Dermis microvascular lymphatic vessel endothelial cell (primary cell): ENCODE measurements at places on chromosomes 12 and 14. TPM values are rescaled to one million over a fixed set of nuclear protein-coding genes. Genes with fewer than 3 reads are reported as not detected.

- DNase-seq: no peak
Observed at GRCh38 chr14:73208846-73209245, 28.5 kb upstream of the PAPLN start.

- no peak for DNase-seq
Observed at GRCh38 chr12:118151755-118152154, 15.8 kb downstream of the PEBP1 start.

Gene RPS26
- 90.9 and 107 TPM in 2 replicates for total RNA-seq

GRCh38 chr12:53205747-53206419, 1.2 kb downstream of the ITGB7 start:
- no peak for DNase-seq

DNA sequence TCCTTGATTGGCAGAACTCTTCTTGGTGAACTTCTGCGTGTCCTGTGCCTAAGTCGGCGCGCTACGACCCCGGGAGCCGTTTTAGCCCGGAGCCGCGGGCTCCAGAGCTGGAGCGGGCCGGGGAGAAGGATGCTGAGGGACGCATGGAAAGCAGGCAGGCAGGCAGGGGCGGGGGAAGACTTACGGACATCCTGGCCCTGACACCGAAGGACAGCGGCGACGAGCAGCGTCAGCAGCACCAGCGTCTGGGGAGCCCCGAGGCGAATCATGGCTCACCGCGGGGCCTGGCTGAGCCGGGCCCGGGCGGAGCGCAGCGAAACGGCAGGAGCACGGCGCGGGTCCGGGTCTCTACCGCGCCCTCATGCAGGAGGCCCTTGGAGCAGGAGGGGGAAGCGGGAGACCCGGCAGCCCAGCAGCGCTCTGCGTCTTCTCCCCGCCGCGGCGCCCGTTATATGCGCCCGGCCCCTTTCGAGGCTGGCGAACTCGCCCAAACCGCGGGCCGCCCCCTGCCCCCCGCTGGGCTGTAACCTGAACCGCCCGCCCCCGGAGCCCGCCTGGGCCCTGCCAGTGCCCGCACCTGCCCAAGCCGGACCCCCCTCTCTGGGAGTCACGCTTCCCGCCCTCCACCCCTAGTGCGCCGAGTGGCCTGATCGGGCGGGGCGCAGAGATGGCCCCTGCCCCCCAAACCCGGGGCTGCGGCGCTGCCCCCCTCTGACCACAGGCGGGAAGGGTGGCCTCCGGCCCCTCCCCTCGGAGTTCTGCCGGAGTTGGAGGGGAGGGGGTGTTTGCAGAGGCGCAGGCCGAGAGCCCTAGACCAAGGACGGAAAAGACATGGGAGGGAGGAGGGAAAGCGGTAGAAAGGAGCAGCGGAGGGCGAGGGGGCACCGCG, at the start of gene COL2A1:
Gene COL2A1 (minus strand): TSS at position 424 of the 889 bp plus-strand sequence. CDS start 155 bp downstream, at position 269.
- no peak for DNase-seq

Gene HNRNPA1
- 339 and 443 TPM in 2 replicates for total RNA-seq

DNA sequence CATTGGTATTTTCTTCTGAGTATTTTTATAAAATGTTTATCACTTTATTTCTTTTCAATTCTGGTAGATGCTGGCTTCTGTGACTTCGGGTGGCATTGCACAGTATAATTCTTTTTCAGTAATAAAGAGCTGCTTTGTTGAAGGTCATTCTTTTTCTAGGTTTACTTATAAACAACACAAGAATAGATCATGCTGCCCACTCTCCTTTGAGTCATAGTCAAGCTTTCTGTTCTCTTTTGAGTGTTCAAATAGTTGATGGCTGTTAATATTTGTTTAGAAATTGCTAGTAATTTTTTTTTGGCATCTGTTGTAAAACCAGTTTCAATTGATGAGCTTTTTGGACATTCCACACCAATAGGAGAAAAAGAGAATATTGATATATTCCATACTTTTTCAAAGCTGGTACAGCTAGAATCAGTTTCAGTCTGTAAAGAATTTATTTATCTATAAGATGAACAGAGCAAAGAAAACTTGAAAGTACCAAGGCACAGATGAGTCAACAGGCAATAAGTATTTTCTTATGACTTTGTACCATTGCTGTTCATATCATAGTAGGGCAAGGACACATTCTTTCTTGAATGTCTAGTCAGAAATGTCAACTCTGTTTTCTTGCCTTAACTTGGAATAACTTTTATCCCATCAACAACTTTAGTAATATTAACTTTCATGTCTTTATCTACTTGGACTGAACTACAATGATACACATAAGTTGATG, 513.0 kb upstream of the SEL1L start:
- no peak for DNase-seq

DNA sequence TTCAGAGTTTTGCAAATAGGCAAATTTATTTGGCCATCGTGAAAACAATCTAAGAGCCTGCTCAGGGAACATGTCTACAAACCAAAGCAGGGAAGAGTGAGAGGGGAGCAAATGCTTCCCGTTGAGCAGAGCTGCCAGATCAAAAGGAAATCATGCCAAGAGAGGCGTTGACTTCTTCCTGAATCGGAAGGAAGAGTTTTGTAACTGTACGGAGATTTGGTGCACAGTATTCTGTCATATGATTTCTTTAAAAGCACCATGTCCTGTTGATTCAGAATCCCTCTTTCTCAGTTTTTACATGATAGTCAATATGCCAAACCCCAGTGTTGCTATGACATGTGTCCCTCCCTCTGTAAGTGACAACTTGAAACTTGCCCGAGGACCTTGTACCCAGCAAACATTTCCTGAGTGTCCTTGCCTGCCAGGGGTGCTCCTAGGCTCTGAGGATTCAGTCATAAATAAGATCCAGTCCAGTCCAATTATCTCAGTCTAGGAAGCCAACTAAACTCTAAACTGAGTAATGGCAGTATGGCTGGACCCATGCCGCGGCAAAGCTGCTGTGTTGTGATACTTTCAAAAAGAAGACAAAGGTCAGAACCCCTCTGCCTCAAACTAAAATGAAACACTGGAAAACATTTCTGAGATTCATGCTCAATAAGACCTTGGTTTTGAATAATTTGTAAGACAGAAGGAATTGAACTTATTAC, 300.1 kb upstream of the FKBP4 start:
- DNase-seq: peak; percentile 26

- DNase-seq: no peak
Observed at GRCh38 chr12:113875691-113876090, 90.4 kb downstream of the RBM19 start.

DNA sequence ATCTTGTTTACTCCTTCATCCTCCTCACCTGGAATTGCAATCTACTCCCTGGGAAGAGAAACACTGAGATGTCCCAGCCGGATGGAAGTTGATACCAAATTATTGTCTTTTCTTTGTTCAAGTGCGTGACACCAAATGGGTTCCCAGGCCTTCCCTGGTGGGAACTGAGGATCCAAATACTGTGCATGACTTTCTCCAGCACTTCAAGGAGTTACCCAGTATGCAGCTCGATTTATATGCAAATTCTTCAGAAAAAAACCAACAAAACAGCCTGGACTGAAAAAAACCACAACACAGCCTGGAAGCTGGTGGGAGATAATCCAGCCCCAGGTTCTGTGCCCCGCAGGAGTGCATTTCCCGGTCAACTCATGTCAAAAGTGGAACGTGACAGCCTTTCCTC, 310.6 kb downstream of the GLT1D1 start:
- no peak for DNase-seq

Gene HOXC12
- total RNA-seq: not detected in 2 replicates

GRCh38 chr14:28468191-28469151, 298.1 kb upstream of the FOXG1 start:
- DNase-seq: no peak

Gene KCNH5
- not detected in 2 replicates for total RNA-seq

Gene KRT5
- under 0.01 and 0.13 TPM in 2 replicates for total RNA-seq

Gene CLEC1B
- total RNA-seq: not detected in 2 replicates

Gene TTC7B
- total RNA-seq: 13.9 and 25.5 TPM in 2 replicates

DNA sequence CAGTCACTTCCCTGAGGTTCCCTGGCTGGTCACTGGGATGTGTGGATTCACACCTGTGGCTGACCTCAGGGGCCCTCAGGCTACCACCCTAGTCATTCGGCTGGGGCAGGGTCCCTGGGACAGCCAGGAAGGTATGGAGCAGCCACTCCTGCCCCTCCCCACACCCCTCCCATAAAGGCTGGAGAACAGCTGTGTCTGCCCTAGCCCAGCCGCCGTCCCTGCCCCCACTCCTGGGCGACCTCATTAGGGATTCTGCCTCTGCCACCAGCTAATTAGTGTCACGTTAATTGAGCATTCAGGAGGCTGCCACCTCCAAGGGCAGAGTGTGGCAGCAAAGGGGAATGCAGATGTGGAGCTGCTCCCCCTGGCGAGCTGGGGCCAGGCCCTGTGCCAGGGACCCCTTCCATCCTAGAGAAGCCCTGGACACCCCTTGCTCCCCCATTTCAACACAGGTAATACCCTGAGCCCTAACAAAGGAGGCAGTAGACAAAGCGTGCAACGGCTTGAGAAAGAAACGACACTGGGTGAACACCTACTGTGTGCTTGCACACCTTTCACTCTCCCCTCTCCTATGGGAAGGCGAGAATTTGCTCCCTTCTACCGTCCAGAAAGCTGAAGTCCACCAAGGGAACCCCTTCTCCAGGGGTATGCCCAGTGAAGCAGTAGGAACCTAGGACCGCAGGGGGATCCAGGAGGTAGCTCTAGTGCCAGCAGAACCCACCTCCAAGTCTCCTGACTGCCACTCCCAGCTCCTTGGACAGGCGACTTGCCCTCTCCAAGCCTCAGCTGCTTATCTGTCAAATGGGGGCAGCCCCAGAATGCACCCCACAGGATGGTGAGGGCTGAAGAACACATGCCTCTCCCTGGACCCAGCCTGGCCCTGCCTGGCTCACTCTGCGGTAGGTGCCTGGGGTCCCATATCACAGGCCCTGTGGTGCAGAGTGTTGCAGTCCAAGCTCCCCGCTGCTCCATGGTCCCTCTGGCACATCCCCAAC, 45.1 kb downstream of the FAM222A start:
- DNase-seq: no peak

DNA sequence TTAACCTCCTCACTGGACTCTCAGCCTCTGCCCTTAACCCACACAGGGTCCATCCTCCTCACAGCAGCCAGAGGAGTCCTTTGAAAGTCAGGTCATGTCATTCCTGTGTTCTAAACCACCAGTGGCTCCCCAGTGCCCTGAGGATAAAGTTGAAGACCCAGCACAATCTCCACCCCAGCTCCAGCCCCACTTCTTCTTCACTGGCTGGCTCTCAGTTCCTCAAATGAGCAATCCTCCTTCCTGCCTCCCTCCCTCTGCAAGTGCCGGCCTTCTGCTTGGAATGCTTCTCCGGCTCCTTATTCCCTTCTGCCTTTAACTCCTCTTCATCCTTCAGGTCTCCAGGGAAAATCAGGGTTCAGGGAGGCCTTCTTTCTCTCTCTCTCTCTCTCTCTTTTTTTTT, 32.0 kb upstream of the SPPL3 start:
- no peak for DNase-seq

- no peak for DNase-seq
Observed at GRCh38 chr14:23729720-23730387, 93.7 kb downstream of the DHRS2 start.

- no peak for DNase-seq
Observed at GRCh38 chr12:89195470-89195869, 156.8 kb downstream of the DUSP6 start.

- DNase-seq: no peak
Observed at GRCh38 chr14:92323916-92324818, 1.2 kb downstream of the SLC24A4 start.

GRCh38 chr12:93943780-93944179, 204.6 kb upstream of the PLXNC1 start:
- DNase-seq: no peak

DNA sequence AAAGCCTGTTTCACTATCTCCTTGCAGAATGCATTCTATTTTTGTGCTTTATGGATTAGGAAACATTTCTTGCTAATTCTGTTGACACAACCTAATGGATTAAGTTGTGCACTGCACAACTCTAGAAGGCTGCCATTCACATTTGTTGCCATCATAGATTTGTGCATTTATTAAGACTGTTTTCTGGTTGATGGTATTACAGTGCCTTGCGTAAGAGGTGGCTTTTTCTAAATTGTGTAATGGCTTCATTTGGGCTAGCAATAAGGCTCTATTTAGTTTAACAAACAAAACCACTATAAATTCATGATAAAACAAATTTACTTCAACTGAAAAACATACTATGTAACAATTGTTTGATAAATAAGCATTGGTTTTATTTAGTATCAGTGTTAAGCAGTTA, 175.9 kb downstream of the TRHDE start:
- DNase-seq: no peak

DNA sequence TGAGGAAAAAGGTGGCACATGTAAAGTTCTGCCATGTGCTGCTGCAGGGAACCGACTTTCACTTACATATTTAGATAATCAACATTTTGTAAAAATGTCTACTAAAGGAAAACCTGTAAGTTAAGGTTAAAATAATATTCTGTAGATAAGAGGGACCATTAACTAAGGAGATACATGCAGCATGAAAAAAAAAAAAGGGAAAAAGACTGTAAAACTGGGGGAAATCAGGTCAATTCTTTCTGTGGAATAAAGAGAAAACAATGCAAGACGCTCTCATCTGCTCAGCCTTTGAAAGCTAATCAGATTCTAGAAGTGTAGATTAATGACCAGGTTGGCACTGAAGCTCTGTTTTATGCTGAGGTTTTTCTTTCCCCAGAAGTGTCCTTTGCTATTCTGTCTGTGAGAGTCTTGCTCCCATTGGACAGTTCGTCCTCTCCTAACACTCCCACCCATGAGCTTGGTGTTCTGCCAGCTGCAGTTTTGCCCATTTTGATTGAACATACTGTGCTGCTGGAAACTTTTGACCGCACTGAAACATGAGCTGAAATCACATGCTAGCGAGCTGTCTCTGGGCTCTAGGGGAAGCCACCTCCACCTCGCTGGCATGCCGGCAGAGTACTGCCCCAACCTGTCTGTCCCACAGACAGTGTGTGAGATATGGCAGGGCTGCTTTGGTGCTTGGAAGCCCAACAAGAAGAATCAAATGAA, 39.7 kb downstream of the PPTC7 start:
- peak; percentile 91 for DNase-seq

DNA sequence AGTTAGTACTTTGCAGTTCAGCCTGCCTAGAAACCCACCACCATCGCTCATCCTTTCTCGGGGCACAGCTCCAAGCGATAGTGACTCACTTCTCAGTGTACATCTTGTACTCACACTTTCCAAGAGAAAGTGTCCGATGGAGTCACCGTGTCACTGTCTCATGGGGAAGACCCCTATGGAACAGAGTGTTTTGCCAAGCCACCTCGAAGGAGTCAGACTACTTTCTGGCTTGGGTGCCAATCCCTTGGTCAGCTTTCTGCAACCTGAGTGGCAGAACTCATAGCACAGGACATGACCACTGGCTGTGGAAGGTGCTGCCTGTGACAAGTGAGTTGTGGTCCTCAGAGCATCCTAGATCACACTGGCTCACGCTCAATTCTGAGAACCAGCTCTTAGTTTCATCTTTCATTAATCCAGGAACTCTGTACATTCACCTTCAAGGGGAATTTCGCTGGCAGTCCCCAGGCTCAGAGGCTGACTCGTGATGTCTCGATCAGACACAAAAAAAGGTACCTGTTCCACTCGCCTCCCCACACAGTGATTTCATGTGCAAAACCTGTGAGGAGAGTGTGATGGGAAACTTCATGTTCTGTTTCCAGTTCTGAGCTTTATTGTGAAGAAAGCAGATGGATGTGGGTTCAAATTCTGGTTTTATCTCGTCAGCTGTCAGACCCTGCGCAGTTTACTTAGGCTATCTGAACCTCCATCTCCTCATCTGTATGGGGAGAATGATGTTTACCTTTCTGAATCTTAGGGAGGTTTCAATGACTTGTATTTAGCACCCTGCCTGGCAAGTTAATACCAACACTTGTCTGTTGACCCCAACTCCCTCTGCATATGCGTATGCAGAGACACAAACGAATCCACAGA, 127.3 kb upstream of the CCND2 start:
- DNase-seq: no peak

Gene EML5
- 0.13 TPM in 2 replicates for total RNA-seq

GRCh38 chr14:92528486-92529100, 15.0 kb downstream of the RIN3 start:
- no peak for DNase-seq
